ENCODE measurements at places on chromosomes 3 and 15.

DNA sequence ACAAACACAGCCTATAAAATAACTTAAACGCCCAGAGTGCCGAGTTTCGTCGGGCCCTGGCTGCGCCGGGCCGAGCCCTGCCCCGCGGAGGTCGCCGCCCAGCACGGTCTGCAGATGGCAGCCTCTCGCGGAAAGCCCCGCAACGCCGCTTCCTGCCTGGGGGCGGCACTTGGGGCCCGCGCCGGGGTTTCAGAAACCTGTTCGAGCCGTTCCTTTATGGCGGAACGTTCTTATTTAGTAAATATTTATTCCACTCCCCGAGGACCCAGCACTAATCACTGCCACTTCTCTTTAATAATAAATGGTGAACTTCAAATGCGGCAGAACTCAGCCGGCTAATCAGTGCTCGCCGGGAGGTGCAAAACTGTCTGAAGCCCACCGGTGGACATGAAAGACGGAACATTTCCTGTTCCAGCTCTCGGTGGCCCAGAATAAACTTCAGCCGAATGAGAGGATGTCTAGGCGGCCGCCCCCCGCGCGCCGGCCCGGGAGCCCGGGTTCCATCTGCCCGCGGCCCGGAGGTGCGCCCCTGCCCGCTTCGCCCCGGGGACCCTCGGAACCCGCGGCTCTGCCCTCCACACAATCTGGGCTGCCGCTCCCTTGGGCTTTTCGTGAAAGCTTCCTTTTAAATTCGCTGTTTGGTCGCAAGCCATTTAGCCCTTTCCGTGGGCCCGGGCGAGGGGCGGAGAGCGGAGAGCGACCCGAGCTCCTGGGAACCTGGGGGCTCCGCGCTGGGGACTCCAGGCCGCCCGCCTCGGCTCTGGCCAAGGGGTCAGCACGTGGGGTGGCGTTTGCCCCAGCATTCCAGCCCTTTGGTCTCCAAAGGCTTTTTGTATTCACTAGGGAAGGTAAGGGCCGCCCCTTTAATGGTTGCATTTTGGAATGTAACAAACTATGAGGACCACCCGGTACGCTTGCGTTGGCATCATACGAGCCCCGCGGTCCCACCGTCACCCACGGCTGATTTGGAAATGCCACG is 110.8 kb upstream of the ATP11B start:
- peak; percentile 61 for DNase-seq

DNA sequence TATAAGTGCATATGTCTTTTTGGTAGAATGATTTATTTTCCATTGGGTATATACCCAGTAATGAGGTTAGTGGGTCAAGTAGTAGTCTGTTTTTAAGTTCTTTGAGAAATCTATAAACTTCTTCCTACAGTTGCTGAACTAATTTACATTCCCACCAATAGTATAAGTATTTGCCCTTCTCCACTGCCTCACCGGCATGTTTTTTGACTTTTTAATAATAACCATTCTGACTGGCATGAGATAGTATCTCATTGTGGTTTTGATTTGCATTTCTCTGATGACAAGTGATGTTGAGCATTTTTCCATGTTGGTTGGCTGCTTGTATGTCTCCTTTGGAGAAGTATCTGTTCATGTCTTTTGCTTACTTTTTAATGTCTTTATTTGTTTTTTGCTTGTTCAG is 94.1 kb upstream of the TP63 start:
- DNase-seq = no peak

GRCh38 chr3:153260681-153261080 is 98.7 kb downstream of the RAP2B start:
- no peak for DNase-seq

DNA sequence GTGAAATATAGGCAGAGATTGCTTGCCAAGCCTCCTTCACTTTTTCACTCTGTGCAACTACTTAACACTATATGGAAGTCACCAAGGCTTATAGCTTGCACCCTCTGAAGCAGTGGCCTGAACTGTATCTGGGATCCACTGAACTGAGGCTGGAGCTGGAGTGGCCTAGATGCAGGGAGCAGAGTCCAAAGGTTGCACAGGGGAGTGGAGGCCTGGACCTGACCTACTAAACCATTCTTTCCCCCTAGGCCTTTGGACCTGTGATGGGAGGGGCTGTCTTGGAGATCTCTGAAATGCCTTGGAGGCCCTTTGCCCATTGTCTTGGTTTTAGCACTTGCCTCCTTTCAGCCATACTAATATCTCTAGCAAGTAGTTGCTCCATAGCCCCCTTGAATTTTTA is 57.5 kb downstream of the P2RY1 start:
- DNase-seq = no peak

GRCh38 chr3:7423036-7423435 is 562.1 kb downstream of the GRM7 start:
- no peak for DNase-seq

- DNase-seq = no peak
These were observed 1273.0 kb downstream of the OTOL1 start for GRCh38 chr3:162769564-162769963.

GRCh38 chr3:45607790-45608189 is 13.2 kb downstream of the LIMD1 start:
- no peak for DNase-seq

DNA sequence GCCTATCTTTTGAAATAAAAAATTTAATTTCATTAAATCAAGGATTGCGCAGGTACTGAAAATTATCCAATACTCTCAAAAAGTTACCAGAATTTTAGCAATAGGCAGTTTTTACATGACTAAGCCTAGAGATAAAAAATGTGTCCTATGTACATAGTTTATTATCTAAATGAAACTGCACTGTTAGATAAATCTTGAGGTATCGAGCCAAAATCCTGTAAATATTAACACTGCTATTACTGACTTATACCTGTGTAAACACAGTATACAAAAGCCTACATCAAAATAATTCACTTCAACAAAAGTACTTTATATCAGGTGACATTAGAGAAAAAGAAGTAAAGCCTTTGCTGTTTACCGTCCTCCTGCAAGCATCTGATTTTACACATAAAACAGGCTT is 60.7 kb downstream of the TASOR start:
- DNase-seq = no peak

GRCh38 chr3:185308126-185308754 is 54.4 kb upstream of the EHHADH start:
- no peak for DNase-seq

GRCh38 chr3:59641169-59641899 is 591.5 kb upstream of the CFAP20DC start:
- no peak for DNase-seq

DNA sequence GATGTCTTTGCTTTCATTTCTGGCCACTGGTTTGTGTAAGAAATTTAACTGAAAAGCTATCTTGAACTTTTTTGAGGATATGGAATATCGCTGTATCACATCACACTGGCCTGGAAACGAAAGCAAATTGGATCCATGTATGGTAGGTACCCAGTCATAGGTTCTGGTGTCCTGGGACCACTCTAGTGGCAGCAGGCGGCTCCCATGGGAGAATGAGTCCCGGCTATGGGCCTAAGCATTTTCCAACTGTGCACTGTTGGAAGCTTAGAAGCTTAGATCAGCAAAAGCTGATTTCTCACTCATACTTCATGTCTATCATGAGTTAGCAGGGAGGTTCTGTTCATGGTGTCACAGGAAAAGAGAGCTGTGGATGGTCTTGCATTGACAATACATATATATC is 323.2 kb downstream of the PLCL2 start:
- DNase-seq = no peak

DNA sequence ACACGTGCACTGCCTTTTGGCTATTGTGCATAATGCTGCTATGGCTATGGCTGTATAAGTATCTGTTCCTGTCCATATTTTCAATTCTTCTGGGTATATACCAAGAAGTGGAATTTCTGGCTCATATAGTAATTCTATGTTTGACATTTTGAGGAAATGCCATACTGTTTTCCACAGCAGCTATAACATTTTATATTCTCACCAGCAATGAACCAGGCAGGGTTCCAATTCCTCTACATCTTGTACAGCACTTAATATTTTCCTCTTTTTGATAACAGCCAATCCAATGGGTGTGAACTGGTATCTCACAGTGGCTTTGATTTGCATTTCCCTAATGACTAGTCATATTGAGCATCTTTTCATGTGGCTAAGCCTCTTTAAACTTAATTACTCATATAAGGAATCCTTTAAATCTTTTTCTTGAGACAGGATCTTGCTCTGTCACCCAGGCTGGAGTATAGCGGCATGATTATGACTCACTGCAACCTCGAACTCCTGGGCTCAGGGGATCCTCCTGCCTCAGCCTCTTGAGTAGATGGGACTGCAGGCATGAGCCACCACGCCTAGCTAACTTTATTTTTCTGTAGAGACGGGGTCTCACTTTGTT is 38.1 kb upstream of the IGDCC4 start:
- DNase-seq = no peak

DNA sequence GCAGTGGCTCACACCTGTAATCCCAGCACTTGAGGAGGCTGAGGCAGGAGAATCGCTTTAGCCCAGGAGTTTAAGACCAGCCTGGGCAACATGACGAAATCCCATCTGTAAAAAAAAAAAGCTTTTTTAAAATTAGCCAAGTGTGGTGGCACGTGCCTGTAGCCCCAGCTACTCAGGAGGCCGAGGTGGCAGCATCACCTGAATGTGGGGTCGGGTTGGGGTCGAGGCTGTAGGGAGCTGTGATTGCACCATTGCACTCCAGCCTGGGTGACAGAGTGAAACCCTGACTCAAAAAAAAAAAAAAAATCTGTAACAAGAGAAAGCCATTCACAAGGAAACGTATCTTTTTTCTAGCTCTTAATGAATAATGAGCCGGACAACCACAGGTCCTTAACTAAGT is 74.7 kb upstream of the DLG1 start:
- no peak for DNase-seq

DNA sequence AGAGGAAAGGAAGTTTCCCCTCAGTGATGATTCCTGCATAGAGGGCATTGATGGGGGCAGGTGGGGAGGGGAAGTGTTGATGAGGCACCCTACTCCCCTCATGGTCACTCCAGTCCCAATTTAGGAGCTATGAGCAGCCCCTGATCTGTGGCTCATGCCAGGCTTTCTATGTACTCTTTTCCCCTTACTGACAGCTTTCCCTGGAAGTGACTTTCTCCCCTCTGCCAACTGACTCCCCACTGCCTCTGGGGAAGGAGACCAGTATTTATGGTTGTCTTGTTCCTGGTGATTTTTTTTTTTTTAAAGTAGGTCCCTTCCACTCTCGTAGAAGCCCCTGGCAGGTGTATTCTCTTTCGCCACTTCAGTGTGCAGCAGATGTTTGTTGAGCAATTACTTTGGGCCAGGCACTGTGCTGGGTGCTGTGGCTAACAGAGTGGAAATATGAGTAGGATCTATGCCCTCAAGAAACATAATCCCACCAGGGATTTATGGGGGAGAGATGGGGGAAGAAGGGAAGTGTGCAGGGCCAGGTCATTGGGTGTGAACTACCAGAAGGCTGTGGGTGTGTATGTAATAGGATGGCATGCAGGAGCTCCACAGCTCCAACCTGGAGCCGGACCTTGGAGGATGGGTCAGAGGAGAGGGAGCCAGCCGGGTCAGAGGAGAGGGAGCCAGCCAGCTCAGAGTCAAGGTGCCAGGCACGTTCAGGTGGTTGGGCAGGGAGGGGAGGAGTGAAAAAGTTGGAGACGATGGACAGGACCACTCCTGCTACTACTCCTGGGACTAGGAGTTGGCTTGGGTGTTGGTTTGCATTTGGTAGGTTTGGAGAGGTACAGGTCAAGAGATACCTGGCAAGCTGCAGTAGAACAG is 3.5 kb downstream of the SMAD6 start:
- no peak for DNase-seq

GRCh38 chr15:78810362-78811123 is 721 bp downstream of the ADAMTS7 start:
- DNase-seq = peak; percentile 70

DNA sequence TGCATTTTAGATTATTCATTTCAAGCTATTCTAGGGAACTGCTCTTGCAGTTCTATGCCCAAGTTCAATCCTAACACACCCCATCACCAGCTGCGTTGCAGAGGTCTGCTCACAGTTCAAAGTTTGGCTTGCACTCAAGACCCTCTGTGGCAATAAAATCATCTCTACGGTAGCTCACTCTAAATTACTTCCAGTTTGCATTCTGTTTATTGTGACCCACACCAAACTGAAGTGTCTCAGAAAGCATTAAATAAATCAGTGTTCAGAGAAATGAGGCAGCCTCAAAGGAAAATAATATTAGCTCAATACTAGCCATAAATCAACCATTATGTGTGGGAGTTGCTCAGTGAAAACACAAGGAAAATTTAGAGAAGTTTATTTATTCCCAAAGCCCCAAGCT is 250.3 kb downstream of the MAGI1 start:
- no peak for DNase-seq

GRCh38 chr3:123104550-123104949 is 37.7 kb downstream of the PDIA5 start:
- no peak for DNase-seq

DNA sequence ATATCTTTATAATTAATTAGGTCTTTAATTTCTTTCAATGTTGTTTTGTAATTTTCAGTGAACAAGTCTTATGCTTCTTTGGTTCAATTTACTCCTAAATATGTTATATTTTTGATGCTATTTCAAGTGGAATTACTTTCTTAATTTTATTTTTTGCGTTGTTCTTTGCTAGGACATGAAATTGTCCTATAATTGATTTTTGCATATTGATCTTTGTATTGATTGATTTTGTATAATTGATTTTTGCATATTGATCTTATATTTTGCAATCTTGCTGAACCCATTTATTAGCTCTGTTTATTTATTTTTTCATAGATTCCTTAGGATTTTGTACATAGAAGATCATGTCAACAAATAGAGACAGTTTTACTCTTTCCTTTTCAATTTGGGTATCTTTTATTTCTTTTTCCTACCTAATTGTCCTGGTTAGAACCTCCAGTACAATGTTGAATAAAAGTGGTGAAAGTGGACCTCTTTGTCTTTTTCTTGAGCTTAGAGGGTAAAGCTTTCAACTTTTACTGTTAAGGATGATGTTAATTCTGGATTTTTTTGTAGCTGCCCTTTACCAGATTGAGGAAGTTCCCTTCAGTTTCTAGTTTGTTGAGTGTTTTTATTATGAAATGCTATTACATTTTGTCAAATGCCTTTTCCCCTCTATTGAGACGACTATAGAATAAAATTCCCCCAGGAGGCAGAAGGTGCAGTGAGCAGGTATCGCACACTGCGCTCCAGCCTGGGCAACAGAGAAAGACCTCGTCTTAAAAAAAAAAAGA is 36.8 kb upstream of the CCDC50 start:
- no peak for DNase-seq

DNA sequence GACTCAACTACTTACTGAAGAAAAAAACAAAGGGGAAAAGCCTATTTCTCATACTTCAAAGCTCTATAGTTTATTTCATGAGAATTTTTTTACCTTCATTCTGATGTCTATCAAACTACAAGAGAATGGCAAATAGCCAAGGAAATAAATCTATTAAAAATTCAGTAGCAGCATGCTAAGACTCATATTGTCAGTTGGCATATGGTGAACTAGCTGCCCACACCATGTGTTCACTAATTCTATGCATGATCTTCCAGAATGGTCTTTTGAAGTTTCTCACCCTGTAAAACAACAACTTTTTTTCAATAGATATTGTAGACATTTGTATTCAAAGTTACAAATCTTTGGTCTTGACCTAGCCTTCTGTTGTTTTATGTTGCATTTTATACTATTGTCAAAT is 386.2 kb downstream of the RSL24D1 start:
- DNase-seq = no peak

Data from spinal cord (tissue), 10 donors.